ENCODE measurements at places on chromosomes 1 and 21.
A peak's percentile ranks its signal among the peaks of the same experiment; 100 is the strongest.

DNA sequence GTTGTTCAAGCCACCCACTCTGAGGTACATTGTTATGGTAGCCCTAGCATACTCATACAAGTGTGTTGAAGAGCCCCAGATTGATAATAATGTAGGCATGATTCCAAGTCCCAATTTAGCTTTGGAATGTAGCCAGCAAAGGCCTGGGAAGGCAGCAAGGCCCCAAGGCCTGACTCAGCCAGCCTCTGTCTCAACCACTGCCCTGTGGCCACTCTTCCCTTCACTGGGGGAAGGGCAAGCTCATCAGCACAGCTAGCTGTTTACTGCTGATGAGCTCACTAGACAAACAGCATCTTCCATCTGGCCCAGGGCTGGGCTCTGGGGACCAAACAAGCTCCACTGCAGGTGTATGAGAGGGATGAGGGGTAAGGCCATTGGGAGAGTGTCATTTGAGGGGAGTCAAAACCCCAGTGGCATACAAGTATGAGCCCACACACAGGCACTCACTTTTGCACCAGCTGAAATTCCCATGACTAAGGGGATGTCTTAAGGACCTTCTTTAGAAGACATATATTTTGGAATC is 2.2 kb upstream of the IRF6 start:
- DNase-seq = peak; percentile 52

- DNase-seq = no peak
Observed at GRCh38 chr1:110638058-110638457, 31.9 kb upstream of the KCNA2 start.

GRCh38 chr21:26810676-26811415 is 34.4 kb downstream of the ADAMTS1 start:
- DNase-seq = no peak

GRCh38 chr1:207336559-207337467 is 15.3 kb downstream of the CD55 start:
- DNase-seq = no peak

DNA sequence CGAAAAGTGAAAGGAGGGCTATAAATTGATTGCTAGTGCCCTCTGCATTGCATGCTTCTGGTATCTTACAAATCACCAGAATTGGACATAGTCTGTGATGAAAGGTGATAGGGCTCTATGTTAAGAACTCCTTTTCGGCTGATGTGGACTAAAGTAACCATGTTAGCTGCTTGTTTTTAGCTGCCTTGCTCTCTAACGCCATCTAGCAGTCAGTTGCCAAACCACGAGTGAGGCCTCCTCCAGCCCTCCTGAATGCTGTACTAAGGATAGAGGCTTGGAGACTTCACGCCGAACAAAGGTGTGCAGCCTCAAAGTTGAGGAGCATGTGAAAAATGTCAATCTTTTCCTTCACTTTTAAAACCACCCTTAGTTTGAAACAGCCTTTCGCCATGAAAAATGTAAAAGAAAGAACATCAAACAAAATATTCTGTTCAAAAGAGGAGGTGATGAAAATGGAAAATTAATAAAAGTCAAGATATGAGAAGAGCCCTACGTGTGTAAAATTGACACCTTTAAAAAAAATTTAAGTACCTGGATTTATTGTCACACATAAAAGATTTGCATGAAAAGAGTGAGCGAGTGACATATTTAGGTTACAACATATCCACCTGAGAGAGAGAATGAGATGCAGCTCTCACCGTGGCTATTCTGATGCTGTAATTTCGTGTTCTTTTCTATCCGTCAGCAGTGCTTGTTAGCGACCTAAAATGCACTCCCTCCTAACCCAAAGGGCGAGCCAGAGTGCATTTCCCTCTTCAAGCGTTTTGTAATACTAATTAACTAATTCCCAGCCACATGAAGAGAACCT is 8.1 kb downstream of the LRRC53 start:
- peak; percentile 46 for DNase-seq

- no peak for DNase-seq
Observed at GRCh38 chr1:234839663-234840062, 229.7 kb upstream of the IRF2BP2 start.

- DNase-seq = no peak
Observed at GRCh38 chr21:46369520-46370235, 45.7 kb downstream of the PCNT start.

DNA sequence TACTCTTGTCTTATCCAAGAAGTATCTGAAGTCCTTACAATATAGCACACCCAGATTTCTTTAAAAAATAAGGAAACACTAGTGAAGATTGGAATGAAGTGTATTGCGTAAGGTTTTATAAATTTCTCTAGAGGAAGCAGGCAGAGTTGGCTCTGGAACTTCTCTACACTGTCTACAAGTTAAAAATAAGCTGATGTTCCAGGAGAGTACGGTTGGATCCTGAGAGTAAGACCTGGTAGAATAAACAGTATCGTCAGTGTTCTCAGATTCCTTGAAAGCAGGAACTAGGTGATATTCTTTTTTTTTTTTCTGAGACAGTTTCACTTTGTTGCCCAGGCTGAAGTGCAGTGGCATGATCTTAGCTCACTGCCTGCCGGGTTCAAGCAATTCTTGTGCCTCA is 107.9 kb downstream of the USP25 start:
- DNase-seq = no peak
